Cortex of kidney (tissue), 1 donor: ENCODE measurements at places on chromosomes 1 and 21.

DNA sequence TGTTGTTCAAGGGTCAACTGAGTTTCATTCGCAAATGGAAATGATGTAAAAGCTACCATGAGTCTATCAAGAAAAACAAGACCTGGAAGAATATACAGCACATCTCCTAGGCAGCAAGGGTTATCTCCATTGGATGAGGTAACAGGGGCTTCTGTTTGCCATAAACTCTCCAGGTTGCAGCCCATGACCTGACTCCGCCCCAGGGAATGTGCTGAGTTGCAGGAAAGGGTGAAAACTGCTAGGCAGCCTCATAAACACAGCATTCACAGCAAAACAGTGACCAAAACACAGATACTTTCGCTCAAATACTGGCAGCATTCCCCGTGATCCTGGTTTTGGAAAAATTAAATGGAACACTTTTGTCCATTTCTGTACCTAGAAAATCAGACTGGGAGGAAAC is 20.2 kb upstream of the ACTA1 start:
- DNase-seq = no peak

DNA sequence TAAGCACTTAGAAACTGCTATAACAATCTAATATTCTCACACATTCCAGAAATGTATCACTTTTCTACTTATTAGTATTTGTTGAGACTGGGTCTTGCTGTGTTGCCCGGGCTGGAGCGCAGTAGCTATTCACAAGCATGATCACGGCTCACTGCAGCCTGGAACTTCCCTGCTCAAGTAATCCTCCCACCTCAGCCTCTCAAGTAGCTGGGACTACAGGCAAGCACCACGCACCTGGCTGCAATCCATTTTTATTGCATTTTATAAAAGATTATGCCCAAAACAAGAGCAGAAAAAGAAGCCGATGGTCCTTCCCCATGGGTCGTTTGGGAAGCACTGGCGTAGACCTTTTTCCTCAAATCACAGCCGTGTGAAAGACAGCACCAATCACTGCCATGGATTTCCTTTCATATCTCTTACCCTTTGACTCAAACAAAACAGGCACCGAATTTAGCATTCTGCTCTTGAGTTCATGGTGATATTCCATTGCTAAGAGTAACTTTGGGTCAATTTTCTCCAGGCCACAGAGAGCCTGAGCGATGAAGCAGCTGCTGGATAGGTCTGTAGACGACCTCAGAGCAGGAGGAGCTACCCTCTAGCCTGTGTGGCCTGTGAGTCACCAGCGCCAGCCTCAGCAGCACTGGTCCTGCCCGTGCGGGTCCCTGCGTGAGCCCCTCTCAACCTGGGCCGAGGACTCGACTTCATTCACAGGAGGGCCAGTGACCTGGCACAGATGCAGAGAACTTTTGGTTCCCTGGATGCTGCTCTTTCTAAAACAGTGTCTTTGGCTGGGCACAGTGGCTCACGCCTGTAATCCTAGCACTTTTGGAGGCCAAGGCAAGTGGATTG is 80.8 kb downstream of the PIK3CD start:
- DNase-seq = no peak

- DNase-seq = no peak
These were observed 58.7 kb downstream of the NENF start for GRCh38 chr1:212491454-212491853.

- no peak for DNase-seq
These were observed 12.3 kb downstream of the TNFRSF1B start for GRCh38 chr1:12179111-12179519.

DNA sequence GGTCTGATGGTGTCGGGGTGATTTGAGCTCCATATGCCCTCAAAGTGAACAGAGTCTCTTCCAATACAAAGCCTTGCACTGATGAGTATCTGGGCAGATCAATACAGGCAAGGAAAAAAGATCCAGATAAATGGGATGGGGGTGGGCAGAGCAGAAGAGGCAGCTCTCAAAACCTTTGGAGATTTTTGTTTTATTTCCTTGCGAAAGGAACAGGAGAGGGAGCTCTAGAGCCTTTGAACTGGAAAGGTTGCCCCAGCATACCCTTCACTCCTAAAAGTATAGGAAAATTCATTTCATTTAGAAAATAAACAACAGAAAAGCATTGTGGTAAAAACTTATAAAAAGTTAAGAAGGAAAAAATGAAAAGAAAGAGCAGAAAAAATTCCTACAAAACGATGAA is 31.4 kb upstream of the OLIG2 start:
- DNase-seq = no peak

DNA sequence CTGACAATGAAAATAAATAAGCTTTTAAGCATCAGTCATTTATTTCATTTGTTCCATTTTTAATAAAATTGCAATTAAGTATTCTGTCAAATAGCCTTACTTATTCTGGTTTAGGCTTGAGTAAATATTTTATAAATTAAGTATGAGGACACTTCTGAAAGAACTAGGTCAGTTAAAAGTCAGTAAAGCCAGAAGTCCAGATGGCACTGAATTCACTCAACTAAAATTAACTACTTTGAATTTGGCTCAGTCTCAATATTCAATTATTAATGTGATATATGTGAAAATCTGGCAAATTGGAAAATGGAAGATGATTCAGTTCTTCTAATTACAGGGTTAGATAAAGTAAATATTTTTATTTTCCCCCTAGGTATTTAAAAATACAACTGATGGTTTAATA is 174.2 kb downstream of the BRINP3 start:
- DNase-seq = no peak

GRCh38 chr1:110190282-110190929 is 19.7 kb upstream of the KCNC4 start:
- no peak for DNase-seq

- no peak for DNase-seq
These were observed 9.7 kb upstream of the SRP9 start for GRCh38 chr1:225767634-225768540.

DNA sequence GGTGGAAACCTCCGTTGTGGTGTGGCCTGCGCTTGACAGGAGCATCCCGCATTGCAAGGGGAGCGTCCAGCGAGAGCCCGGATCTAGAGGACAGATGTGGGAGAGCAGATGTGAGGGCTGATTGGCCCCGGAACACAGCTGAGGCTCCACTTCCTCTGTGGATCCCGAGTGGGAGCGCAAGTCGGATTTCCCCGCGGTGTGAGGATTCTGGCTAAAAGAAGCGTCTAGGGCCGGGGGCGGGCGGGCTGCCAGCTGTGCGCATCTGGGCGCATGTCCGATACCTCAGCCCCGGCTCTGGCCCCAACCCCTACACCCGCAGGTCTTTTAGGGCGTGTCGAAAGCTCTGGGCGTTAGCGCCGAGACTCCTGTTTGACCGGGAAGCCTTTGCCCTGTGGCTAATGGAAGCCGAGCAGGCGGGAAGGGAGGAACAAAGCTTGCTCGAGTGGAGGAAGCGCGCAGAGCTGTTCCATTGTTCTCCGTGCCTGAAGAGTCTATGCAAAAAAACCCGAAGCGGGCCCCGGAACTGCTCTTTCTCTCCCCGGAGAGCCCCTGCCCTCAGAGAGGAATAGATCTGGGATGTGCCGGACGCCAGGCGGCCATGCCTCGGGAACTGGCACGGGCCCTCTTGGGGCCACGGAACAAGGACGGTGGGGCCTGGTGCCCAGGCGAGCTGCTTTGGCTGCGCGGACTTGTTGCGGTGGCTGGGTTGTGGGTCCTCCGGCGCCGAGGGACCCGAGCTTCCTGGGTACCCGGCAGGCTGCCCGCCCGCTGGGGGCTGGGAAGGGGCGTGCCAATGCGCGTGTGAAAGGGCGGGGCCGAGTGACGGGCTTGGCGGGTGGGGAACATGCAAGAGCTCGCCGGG is 111.1 kb downstream of the NAV1 start:
- no peak for DNase-seq

DNA sequence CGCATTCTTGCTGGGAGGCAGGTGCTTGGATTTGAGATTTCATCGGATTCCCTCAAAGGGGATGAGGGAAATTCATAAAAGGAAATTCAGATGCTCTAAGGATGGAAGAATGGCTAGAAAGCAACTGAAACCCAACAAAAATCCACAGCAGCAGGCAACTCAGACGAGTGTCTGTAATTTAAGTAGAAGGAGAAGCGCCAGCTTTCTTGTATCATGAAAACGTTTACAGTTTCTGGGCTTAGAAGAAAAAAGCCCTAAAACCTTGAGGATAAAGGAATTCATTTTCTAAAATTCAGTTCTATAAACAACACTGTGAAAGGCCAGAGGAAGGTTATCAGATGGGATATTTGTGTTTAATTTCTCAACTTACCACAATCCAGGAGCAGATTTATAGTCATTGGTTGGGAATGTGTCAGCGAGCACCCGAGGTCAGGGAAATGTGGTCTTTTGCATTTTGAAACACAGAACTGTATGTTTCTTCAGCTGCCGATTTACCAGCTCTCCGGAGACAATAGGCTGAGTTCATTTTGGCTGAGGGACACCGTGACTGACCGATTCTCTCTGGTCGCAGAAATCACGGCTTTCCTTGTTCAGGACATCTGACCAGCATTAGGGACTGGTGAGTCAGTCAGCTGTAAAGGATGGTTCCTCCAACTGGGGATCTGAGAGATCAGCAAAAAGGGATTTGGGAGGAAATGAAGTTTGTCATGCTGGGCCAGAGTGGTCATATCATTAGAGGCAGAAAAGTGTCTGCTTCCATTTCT is 111.6 kb upstream of the ERRFI1 start:
- no peak for DNase-seq

GRCh38 chr1:157237522-157237921 is 99.3 kb upstream of the ETV3 start:
- no peak for DNase-seq

- DNase-seq = no peak
These were observed 31.1 kb downstream of the AK4 start for GRCh38 chr1:65179148-65179547.

DNA sequence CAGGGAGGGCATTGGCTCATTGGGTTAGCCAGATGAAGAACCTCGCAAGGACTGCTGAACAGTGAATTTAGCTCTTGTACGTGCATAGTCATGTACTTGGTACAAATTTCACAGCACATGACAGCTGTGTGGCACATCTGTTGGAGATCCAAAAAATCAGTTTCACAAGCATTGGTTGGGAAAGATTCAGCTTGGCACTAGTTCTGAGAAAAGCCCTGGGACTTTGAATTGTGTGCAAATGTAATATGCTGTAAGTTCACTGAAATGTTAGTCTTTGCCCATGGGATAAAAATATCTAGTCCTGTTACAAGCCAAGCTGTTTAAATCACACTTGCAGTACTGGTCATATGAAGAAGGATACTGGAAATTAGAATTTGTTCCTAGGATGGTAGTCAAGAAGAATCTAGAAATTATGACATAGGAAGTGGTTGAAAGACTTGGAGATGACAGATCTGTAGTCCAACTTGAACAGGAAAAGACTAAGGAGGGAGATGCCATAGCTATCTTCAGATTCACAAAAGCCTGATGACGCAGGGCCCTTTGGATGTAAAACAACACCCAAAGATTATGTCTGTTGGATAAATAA is 19.2 kb downstream of the LAMC2 start:
- DNase-seq = no peak

DNA sequence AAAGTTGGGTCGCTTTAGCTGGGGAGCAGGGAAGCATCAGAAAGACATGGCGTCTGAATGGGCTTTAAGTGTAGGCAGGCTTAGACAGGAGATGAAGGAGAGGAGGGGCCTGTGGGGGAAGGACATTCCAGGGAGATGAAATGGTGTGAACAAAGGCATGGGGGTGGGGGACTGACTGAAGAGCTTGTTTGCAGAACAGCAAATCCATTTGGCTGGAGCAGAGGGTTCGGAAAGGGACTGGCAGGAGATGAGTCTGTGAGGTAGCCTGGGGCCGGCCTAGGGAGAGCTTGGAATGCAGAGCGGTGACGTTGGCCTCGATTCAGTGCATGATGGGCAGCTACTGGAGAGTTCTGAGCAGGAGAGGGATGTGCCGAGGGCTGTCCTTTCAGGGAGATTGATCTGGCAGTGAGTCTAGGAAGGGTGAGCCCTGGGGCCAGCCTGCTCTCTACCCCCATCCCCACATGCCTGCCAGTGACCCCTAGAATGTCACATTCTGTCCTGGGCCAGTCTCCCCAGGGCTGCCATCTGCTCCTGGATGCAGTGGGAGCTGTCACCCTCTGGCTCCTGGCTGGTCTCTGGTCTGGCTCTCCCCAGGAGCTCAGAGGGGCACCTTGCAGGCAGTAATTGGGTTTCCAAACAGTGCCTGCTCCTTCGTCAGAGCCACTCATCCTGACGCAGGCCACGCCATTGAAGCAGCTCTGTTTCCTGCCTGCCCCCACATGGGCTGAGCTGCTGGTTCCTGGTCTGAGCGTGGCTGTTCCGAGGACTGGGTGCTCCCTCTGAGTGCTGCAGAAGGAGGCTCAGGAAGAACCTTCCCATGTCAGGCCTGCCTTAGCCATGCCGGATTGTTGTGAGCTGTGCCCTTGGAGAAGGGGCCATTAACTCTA is 22.3 kb upstream of the TMEM222 start:
- no peak for DNase-seq

GRCh38 chr21:28943631-28944030 is 49.0 kb downstream of the LTN1 start:
- no peak for DNase-seq

- DNase-seq = no peak
These were observed 37.0 kb upstream of the PARP1 start for GRCh38 chr1:226444901-226445300.

DNA sequence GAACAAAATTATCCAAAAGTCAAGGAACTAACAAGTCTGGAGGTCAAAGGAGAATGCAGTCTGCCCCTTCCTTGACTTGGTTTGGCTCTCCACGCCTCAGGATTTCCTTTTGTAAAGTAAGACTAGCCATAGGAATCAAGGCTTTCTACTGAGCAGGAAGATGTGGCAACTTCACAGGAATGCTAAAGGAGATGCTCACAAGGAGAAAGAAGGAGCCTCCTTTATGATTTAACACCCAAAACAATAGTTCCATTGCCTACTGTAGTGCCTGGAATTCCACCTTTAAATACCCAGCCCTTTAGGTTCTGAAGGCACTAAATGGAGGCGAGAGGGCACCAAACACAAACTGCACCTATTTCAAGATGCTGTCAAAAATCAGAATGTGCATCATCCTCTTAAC is 176.3 kb upstream of the NFIA start:
- DNase-seq = no peak

DNA sequence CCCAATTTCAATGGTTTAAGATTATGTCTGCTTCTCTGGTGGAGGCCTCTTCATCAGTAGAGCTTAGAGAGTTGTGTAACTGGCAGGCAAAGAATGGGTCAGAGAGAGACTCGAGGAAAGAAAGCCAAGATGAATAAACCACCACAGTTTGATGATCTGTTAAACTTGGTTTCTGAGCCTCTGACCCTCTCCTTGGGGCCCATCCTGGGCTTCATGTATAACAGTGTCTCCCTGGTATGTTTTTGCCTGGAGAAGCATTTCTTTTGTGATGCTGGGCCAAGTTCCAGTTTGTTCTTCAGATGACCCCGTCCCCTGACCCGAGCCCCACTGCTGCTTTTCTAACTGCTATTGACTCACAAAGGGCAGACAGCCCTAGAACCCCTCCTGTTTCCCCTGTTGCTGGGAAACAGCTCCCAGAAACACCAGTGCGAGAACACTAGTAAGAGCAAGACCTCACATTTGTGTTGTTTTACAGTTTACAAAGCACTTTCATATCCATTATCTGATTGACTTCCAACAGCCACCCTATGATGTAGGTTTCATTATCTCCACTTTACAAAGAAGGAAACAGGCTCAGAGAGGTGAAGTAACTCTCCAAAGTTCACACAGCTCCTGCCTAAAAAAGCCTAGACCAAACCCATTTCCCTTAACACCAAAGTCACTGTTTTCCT is 9.0 kb downstream of the CD2 start:
- no peak for DNase-seq
